ENCODE measurements at places on chromosomes 16 and 17. TPM values are rescaled to one million over a fixed set of nuclear protein-coding genes. Genes with fewer than 3 reads are reported as not detected.
A peak's percentile ranks its signal among the peaks of the same experiment; 100 is the strongest.

- DNase-seq: no peak
These were observed 50.5 kb upstream of the CCL1 start for GRCh38 chr17:34413443-34414119.

GRCh38 chr16:15450624-15451023 is 16.2 kb downstream of the BMERB1 start:
- no peak for DNase-seq

GRCh38 chr16:89720813-89721545 is at the start of the genes VPS9D1 and ZNF276:
VPS9D1 (minus strand) TSS chr16:89720898; CDS start chr16:89720861, 37 bp downstream.
ZNF276 (plus strand) TSS chr16:89721537; CDS start chr16:89721641, 104 bp downstream.
- DNase-seq: peak; percentile 65

DNA sequence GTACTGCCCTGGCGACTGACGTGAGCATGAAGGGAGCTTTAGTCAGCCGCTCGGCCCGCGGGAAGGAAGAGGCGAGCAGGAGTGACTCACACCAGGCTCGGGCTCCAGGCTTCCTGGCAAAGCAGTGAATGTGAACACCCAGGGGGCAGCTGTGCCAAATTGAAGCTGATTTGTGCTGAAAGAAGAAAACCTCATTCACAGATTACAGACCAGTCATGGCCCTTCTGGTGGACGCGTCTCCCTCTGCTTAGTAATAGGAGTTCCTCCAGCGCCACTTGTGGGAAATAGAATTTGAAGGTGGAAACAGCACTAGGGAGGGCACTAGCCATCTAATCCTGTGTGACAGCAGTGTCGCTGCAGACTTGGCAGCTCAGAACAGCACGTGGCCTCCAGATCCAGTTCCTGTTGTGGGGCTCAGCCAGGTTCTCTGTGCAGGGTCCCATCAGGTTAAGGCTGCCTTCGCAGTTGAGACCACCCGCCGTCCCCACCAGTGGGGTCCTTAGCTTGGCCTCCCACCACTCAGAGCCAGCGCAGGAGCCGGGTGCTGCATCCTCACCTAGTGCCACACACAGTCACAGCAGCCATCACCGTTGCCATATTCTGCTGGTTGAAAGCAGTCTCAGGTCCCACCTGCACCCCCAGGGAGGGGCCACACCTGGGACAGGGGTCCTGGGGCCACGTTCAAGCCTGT is 164.5 kb upstream of the CHMP6 start:
- DNase-seq: peak; percentile 97

DNA sequence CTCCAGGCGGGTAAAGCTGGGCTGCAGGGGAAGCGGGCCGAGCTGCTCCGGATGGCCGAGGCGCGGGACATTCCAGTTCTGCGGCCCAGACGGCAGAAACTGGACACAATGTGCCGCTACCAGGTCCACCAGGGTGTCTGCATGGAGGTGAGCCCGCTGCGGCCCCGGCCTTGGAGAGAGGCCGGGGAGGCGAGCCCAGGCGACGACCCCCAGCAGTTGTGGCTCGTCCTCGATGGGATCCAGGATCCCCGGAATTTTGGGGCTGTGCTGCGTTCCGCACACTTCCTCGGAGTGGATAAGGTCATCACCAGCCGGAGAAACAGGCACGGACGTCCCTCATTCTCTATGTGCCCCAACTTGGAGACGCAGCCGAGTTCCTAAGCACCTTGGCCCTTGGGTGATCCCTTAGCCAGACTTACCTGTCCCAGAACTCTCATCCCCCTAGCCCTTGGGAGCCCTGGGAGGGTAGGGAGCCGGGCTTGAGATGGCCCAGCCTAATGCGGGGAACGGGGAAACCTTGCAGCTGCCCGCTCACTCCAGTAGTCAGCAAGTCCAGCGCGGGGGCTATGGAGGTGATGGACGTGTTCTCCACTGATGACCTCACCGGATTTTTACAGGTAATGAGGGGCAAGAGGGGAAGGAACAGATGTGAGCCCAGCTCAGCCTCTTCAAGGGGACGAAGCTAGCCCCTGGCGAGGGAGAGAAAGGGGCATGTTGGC is 806 bp downstream of the MRM1 start:
- no peak for DNase-seq

DNA sequence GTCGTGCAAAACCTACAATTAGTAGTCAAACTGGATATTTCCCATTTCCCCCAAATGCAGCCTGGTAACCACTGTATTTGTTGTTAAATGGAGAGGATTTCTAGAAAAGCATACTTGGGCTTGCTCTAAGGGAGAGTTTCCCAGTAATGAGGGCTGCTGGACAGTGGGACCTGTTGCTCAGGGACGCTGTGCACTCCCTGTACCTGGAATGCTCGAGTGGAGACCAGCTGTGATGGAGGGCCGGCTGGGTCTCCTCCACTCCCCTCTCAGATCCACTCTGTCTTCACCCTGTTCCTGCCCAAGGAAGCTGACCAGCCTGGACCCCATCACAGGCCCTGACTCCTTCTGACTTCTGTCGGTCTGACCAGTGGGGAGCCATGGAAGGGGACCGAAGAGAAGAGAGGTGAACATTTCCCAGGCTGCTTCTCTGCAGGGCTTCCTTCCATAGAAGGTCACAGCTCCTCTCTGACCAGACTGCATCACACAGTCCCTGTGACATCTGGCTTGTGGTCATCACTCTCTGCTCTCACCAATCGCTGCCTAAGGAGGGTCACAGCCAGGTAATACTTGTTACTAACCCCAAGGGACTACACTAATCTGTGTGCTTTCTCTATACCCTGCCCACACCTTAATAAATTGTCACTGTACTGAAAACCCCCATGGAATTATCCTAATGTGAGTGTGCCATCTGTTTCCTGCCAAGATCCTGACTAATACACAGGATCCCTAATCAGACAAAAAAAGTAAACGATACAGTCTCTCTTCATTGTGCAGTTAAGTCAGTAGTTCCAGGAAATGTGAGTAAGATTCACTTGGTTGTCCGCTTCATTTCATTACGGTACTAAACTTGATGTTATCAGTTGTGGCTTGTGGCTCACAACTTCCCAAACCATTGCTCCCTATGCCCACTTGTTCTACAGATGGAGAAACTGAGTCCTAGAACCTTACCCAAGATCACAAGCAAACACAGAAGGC is 102.4 kb downstream of the CCT6B start:
- DNase-seq: no peak

- peak; percentile 92 for DNase-seq
These were observed 59.4 kb upstream of the SIAH1 start for GRCh38 chr16:48444574-48444973.

DNA sequence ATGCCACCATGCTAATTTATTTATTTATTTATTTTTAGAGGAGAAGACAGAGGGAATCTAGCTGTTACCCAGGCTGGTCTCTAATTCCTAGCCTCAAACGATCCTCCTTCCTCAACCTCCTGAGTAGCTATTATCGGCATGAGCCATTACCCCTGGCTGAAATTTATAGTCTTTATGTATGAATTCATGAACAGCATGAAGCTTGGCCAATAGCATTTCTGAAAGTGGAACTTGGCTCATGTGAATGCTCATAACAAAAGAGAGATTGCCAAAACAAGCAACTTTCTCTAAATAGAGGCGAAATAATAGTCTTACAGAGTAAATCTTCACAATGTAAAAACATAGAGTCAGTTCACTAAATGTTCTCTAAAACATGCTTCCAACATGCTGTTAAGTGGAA is 30.1 kb upstream of the SMURF2 start:
- DNase-seq: no peak

- no peak for DNase-seq
These were observed 9.1 kb upstream of the MSI2 start for GRCh38 chr17:57247261-57247660.

DNA sequence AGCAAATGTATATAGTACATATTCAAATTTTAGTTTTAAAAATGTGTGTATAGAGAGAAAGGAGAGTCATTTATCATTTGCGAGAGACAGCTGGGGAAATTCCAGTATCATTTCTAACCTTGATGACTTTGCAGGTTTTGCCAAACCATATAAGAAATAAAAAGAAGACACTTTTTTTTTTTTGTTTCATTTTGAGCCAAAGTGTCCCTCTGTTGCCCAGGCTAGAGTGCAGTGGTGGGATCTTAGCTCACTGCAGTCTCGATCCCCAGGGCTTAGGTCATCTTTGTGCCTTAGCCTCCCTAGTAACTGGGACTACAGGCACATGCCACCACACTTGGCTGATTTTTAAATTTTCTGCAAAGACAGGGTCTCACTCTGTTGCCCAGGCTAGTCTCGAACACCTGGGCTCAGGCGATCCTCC is 38.4 kb upstream of the VWA3A start:
- DNase-seq: no peak

GRCh38 chr17:57584050-57584551 is 161.0 kb downstream of the CCDC182 start:
- DNase-seq: no peak

GRCh38 chr17:35390663-35391062 is 17.2 kb upstream of the SLFN11 start:
- no peak for DNase-seq

DNA sequence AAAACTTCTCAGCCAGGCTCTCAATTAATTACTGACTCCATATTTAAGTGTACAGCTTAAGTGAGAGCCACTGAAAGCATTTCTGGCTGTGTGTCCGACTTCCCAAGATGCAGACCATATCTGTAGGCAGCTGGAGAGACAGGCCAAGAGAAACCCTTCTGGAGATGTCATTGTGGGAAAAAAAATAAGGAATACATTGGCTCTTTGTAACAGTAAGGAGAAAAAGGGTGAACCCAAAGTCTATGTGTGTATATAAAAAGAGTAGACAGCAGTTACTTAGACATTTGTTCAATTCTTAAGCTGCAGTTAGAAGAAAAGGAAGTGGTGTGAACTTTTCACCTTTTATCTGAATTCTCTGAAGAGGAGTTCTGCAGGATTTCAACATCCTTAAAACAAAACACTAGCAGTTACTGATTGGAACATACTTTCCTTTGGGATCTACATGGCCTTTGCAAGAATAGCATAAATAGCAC is 21.7 kb downstream of the FAM117A start:
- no peak for DNase-seq

DNA sequence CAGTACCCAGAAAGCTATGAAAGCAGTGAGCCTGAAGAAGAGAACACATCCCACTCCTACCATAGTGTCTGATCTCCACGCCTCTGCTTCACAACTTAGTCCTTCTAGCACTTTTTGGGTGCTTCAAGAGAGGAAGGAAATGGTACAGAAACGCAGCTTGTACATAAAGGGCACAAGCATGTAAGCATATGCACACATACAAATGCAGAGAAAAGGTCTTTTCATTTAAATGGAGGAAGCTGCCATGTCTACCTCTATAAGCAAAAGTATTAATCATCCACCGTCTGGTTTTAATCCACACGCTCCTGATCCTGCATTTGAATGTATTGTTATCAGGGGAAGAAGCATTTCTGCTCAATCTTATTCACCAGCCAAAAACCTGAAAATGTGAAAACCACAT is 100.7 kb downstream of the HIC1 start:
- no peak for DNase-seq

DNA sequence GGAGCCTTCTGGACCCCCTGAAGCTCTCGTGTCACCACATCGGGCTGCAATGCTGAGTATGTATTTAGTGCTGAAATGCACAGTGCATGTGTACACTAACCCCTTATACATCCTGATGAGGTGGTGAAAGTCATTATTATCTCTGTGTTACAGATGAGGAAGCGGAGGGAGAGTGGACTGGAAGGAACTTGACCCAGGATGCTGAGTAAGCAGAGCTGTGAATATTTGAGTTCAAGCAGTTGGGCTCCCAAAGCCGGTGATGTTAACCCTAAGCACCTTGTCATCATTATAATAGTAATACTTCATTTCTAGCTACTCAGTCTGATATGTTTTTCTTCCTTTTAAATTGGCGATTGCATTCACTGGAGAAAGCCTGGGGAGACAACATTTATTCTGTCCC is 25.9 kb upstream of the NKD1 start:
- DNase-seq: no peak

- DNase-seq: no peak
These were observed 18.5 kb upstream of the ZFHX3 start for GRCh38 chr16:73066331-73066926.

- DNase-seq: no peak
These were observed 55.4 kb downstream of the ABAT start for GRCh38 chr16:8729779-8730334.

- no peak for DNase-seq
These were observed 132.6 kb upstream of the CACNG5 start for GRCh38 chr17:66702106-66702936.

DNA sequence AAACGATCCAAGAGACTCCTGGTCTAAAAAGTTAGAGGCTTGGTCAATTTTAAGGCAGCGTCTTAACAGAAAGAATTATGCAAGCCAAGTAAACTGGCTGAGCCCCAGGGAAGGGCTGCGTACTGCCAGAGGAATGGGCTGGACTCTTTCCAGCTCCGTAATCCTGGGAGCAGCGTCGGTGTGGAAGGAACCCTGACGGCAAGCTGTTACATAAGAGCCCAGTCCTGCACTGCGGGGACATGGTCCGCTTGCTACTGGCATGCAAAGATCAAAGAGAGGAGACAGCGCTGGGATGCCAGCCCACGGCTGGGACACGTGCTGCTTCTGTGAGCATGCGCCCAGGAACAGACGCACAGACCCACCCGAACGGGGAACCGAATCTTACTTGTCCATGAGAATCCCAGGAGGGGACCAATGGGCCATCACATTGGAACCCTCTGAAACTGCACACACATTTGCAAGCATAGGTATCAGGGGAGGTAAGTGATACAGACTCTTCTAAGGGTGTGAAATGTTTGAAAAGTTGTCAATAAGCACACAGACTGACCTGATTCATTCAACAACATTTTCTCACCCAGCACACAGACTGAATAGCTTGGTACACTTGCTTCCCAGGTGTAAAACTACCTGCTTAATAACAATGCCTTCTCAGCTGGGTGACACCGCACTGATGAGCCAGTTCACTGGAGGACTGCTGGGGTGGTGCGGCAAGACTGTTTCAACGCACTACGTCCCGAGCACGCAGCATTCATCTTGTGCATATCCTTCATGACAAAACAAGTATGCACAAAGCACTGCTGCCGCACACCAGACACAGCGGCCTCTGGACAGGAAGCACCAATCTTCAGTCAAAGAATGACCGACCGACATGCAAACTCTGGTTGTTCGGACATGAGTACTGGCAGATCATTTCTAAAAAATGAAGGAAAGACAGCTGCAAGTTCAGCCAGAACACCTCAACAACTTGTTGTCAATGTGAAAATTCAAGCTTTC is 94.9 kb downstream of the ANKRD11 start:
- peak; percentile 95 for DNase-seq

GRCh38 chr16:50373780-50374179 is 5.0 kb upstream of the BRD7 start:
- DNase-seq: no peak

DNA sequence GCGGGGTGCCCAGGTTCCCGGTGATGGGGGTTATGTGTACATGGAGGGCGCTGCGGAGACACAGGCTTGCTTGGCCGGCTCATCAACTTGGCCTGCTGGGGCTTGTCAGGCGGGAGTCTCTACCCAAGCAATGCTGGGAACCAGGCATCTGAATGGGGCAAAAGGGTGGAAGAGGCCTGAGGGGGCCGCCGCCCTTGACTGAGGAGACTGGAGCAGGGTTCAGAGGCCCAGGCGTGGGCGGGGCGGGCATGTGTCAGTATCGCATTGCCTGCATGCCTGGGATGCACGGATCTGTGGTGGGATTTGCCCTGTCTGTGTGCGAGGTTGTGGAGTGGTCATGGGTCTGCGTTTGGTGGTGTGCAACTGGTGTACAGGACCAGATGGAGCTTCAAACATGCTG is 21.1 kb downstream of the ARHGAP23 start:
- DNase-seq: no peak

DHRS7C gene
- not detected for total RNA-seq

DPEP3 gene
- total RNA-seq: not detected

RRAD gene
- 0.12 TPM for total RNA-seq

ZNF469 gene
- total RNA-seq: 0.12 TPM

OR4D1 gene
- not detected for total RNA-seq

FOXJ1 gene
- not detected for total RNA-seq

CHST4 gene
- 0.19 TPM for total RNA-seq

CHST5 gene
- total RNA-seq: not detected

KREMEN2 gene
- 11.0 TPM for total RNA-seq

ZSCAN10 gene
- not detected for total RNA-seq
